ENCODE measurements at places on chromosomes 2 and 18.
A peak's percentile ranks its signal among the peaks of the same experiment; 100 is the strongest.

GRCh38 chr2:222290401-222290735 lies 8.4 kb downstream of the PAX3 start:
- DNase-seq = no peak

- peak; percentile 49 for DNase-seq
Measured at GRCh38 chr2:11784747-11785610, 38.5 kb downstream of the LPIN1 start.

GRCh38 chr2:58107803-58108710 lies 61.5 kb downstream of the VRK2 start:
- no peak for DNase-seq

GRCh38 chr2:16255120-16255519 lies 314.8 kb downstream of the MYCN start:
- DNase-seq = no peak

DNA sequence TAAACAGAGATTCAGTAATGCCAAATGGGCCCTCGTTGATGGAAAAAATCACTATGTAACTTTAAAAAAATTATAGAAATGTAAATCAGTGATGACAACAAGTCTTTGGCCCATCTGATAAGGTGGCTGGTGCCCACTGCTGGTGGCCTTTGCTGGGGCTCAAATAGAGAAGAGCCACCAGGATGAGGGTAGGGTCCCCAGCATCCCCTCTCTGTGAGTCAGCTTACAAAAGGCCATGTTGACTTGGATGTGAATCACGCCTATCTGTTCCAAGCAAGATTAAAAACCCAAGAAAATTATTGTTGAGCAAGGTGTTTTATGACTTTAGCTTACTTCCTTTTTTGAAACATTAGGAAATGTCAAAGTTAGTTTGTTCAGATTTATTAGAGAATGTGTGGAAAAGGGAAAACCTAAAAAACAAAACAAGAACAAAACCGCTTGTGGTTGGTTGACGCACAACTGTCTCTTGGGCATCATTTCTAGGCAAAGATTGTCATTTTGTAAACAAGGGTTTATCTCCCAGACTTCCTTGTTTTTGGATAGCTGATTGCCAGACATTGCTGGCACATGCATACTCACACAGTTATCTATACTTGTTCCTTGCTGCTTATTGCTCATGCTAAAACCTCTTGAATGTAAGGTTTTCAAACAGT lies 53.7 kb upstream of the ZNF396 start:
- DNase-seq = no peak

DNA sequence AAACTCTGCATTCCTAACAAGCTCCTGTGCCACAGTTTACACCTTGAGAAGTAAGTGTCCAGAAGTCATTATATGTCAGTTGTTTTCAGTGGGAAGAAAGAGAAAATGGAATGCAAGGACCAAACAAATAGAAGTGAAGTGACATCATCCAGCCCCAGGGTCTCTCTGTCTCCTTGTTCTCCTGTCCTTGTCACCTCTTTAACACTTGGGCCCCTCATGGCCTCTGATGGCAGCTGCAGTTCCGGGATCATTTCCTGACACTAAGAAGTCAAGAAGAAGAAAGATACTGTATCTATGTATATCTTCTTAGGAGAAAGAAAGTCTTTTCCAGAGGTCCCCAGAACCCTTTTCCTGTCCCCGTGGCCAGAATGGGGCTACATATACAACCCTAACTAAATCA lies 2.8 kb upstream of the CFAP221 start:
- DNase-seq = no peak

GRCh38 chr2:173401716-173402326 lies 47.1 kb downstream of the CDCA7 start:
- no peak for DNase-seq

- DNase-seq = no peak
Measured at GRCh38 chr2:64839844-64840243, 149.4 kb upstream of the SLC1A4 start.

DNA sequence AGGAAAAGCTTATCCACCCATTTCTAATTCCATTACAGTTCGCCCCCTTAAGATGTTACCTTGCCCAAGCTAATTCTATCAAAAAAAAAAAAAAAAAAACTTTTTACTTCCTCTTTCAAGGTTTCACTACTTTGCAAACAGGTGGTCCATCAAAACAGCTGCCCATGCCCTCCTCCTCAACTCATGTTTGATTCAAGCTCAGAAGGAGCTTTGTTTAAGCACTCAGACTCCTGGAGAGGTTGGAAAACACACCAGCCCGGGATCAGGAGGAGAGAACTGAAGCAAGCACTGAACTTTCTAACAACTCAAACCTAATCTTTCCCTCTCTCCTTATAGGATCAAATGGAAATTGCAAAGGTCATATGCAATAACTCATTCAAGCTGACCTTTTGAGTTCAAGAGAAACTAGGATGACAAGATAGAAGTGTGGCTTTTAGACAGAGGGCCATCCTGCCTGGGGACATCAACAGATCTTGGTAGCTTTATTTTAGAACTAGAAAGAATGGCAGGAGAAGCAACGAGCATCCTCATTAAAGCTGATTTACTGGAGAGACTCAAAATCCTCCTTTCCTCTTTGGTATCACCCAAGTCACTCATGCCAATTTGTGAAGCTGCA lies 28.3 kb upstream of the FZD7 start:
- no peak for DNase-seq

DNA sequence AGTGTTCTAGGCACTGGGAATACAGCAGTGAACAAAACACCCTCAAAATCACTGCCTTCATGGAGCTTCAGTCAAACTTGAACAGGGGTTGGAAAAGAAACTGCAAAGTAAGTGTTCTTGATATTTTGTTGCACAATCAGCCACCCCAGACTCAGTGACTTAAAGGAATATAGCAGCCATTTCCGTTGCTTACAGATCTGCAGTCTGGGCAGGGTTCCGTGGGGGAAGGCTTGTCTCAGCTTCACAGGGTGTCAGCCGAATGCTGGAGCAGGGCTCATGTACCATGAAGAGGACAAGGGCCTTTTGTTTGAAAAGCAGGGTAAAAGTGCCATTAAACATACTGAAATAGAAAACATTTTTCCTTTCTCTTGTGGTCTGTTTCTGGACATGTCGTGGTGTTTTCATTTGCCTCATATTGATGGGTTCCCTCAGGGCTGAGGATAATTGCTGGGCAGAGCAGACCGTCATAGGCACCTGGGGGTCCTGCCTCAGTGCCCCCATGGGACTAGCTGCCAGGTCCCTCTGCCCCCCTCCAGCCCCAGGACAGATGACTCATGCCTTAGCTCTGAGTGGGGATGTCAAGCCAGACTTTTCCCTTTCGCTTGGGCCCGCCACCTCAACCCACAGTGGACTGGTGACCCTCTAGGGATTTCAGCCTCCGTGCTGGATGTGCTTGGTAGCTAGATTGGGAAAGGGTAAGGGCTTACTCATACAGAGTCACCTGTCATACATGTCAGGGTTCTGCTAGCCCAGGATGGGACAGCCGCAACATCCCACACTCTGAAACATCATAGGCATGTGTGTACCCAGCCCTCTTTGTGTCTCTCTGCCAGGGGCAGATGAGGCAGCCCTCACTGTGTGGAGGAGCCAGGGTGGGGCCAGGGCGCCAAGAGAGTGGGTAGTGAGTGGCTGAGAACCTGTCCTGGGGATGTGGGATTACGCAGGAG lies 96.5 kb downstream of the PTPRM start:
- no peak for DNase-seq

GRCh38 chr18:73666772-73667171 lies 480.9 kb downstream of the FBXO15 start:
- no peak for DNase-seq

- DNase-seq = no peak
Measured at GRCh38 chr18:53935803-53936202, 288.7 kb downstream of the MBD2 start.

- no peak for DNase-seq
Measured at GRCh38 chr18:73684647-73685046, 463.0 kb downstream of the FBXO15 start.

DNA sequence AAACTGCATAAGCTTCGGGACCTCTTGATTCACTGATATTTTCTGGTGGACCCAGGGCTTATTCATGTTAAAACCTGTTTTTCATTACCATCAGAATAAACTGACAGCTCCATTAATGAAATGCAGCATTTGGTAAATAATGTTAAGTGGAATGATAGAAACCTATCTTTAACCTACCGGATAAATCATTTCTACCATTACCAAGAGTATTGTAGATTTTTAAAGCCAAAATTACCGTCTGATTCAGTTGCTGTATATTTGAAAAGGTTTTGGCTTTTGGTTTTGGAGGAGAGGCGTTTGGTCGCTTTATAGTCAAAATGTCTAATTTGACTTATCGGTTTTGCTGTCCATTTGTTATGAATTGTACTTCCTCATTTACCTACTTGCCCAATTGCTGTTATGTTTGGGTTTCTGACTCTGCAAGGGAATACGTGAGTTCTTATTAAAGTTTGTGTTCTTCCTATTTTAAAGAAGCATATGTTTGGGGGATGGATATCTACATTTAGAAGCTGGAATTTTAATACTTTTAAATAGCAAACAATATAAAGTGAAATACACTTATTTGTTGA lies 1.0 kb upstream of the CUL3 start:
- DNase-seq = no peak

GRCh38 chr2:97997784-97998392 lies 2.1 kb upstream of the TMEM131 start:
- DNase-seq = no peak

- no peak for DNase-seq
Measured at GRCh38 chr2:60453301-60453700, 100.2 kb downstream of the BCL11A start.

- no peak for DNase-seq
Measured at GRCh38 chr18:48637081-48637990, 98.5 kb downstream of the CTIF start.

DNA sequence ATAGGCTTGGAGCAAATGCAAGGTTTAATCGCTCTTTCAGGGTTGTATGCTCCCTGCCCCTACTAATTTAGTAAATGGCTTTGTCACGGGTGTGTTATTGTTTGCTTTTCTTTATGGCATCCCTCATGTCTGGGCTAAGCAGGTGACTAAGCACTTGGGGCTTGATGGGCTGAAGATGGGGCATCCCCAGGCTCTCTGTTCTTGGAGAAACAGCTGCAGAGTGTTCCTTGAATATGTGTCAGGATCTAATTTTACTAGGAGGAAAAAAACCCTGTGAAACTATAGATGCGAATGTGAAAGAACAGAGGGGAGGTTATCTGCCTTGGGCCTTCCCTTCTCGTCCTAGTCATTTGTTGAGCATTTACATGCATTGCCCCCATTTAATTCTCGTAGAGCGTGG lies 94.7 kb upstream of the TAF1B start:
- peak; percentile 52 for DNase-seq

DNA sequence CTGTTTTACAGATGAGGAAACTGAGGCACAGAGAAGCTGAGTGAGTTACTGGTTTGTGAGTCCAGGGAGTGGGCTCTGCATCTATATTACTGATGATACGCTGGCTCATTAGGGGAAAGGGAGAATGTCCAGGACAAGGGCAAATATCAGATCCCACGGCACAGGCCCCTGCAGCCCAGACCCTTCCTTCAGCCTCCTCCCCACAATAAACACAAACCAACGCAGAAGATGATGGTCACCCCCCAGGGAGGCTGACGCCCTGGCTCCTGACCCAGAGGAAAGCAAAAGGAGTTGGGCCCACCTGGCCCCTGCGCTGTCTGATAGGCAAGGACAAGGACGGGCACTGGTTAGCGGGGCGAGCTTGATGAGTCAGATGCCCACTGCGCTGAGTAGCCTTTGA lies 47.7 kb upstream of the ZBTB7C start:
- no peak for DNase-seq

- DNase-seq = no peak
Measured at GRCh38 chr2:163736433-163737189, 803 bp upstream of the FIGN start.

GRCh38 chr2:66235428-66235827 lies 199.5 kb upstream of the MEIS1 start:
- no peak for DNase-seq

- DNase-seq = no peak
Measured at GRCh38 chr2:59575191-59575590, 978.3 kb downstream of the BCL11A start.

GRCh38 chr2:157172866-157173578 lies 84.5 kb upstream of the GALNT5 start:
- no peak for DNase-seq

DNA sequence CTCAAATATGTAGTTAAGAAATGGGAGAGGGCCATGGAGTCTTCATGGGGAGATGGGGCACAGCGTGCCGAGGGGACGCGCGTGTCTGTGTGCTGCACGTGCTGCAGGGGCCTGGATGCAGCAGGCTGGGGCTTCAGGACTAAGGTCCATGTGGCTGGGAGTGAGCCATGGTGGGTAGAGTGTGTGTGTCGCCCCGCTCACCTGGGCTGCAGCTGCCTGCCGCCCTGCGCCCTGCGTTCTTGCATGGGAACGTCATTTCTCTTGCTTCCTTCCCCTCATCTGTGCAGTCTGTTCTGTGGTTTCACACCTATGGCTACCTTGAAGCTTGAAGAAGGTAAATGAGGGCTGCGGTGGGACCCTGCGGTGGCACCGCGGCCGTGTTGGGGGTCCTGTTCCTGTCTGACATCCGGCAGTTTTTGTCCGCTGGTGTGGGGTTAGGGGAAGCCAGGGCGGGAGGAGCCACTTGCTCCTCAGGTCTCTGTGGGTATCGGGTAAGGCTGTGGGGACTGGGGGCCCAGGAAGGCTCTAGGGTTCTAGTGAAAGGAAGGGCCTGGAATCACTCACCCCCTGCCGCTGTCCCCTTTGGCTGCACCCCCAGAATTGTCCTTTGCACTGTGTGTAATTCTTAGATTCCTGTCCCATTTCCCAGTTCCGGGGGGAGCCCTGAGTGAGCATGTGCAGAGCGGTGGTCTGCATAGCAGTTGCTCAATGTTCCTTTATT lies 54.1 kb upstream of the HS6ST1 start:
- no peak for DNase-seq

DNA sequence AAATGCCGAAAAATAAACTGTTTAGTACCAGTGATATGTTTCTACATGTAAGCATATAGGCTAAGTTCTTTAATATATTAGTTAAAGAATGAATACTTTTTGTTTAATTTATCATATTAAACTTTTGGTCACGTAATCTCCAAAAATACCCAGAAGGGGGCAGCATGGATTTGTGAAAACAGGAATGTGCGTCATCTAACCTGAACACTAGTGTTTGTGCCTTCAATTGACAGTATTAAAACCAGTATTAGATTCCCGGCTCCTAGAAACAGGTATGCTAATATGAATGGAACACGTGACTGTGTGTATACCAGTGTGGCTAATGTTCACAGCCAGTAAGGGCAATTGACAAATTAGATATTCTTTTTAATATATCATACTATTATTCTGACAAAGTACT lies 51.8 kb downstream of the WDR7 start:
- DNase-seq = no peak

GRCh38 chr2:118294063-118294462 lies 205.8 kb downstream of the INSIG2 start:
- DNase-seq = no peak

DNA sequence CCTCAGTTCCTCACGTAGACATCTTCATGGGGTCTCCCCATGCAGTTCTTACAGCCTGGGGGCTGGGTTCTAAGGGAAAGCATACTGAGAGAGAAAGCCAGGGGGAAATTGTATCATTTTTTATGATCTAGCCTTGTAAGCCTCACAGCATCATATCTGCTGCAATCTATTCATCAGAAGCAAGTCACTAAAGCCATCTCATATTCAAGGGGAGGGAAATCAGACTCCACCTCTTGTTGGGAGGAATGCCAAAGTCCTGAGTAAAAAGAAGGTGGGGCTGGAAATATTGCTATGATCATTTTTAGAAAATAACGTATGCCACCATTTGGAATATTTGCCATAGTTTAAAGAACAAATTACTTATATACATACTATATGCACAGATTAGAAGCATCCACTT lies 304.6 kb downstream of the TXNL1 start:
- no peak for DNase-seq

- DNase-seq = no peak
Measured at GRCh38 chr18:37179384-37179783, 350.5 kb downstream of the KIAA1328 start.
